ENCODE measurements at places on chromosomes 11 and 22. TPM values are rescaled to one million over a fixed set of nuclear protein-coding genes. Genes with fewer than 3 reads are reported as not detected.
A peak's percentile ranks its signal among the peaks of the same experiment; 100 is the strongest.

DNA sequence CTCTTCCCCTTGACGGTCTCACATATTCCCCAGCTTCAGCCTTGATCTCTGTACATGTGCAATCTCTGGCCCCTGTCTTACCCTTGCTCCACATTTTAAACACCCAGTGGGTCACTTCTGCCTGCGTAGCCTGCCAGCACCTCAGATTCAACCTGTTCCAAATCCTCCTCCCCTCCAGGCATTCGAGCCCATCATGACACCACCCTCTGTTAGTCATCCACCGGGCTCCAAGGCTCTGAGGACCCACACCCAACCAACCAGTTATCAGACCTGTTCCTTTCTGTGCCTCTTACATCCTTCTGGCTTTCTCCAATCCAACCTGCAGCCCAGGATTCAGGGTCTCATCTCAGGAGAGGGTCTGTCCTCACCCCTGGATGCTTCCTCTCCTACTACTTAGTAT is 119.8 kb upstream of the TBCEL start:
- H3K27me3 ChIP-seq, result peaks cover 10% of the 10 kb centered on the region
- no peak for DNase-seq
- H3K36me3 ChIP-seq, result no peaks in the 10 kb centered on the region
- no peak overlapping the region for H3K4me3 ChIP-seq
- no peak overlapping the region for H3K27ac ChIP-seq

GPHA2 gene
- 0.33 TPM for total RNA-seq

DNA sequence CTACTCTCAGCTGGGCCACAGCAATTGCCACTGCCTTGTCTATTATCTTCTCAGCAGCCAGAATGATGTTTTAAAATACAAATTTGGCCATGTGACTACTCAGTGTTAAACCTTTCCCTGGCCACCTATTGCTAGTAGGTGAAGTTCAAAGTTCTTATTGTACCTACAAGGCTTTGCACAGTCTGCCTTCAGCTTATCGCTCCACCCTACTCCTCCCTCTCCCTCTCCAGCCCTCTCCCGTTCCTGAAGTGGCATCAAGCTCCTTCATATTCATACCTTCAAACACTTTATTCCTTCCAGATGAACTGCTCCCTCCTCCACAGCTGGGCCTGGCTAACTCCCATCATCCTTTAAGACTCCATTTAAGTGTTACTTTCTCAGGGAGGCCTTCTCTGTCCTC is 37.3 kb downstream of the OR10A6 start:
- H3K4me3 ChIP-seq, result no peak overlapping the region
- H3K36me3 ChIP-seq, result no peaks in the 10 kb centered on the region
- H3K27me3 ChIP-seq, result peaks cover 5% of the 10 kb centered on the region
- DNase-seq, result no peak
- H3K4me1 ChIP-seq, result peaks cover 21% of the 10 kb centered on the region

DNA sequence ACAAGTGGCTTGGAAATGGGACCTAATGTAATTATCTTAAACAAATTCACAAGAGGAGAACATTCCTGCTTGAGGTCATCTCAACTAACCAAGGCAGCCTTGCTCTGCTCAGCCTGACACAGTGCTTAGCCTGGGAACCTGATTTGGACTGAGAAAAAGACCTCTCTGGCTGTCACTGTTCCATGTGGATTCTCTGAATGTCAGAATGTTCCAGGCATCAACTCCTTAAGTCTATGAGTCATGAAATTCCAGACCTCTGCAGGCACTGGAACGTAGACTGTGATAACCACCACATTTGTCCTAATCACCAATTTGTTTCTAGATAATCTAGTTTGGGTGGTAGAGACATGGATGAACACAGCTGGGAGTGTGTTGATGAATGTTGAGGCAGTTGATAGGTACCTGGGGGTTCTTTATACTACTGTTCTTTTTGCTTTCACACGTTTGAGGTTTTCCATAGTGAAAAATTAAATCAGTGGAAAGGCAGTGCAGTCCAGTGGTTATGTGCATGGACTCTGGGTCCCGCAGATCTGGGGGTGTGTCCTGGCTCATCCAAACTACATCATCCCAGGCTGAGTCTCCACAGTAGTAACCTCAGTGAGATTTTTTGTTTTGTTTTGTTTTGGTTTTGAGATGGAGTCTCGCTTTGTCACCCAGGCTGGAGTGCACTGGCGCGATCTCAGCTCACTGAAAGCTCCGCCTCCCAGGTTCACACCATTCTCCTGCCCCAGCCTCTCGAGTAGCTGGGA is 269.6 kb downstream of the MN1 start:
- H3K4me3 ChIP-seq, result no peak overlapping the region
- H3K36me3 ChIP-seq, result no peaks in the 10 kb centered on the region
- DNase-seq, result no peak

DNA sequence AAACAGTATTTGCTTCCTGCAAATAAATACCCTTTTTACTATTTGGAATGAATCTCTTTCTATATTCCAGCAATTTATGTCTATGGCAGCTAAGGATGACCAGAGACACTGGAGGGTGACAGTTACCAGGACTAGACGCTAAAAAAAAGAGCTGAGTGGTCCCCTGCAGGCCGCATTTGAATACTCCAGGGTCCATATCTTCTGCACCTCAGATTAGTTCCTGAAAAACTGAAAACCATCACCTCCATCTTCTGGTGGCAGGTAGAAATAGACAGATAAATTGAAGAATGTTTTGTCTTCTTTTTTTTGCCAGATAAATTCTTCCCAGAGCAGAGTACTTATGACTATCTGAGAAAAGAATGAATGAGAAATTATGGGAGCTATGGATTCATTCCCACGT is 145.6 kb downstream of the CSNK2A3 start:
- no peak for DNase-seq
- peaks cover 13% of the 10 kb centered on the region for H3K27me3 ChIP-seq
- H3K36me3 ChIP-seq, result no peaks in the 10 kb centered on the region
- no peak overlapping the region for H3K27ac ChIP-seq
- no peaks in the 10 kb centered on the region for H3K4me1 ChIP-seq

SLC1A2 gene
- not detected for total RNA-seq

MUC5B gene
- total RNA-seq, result not detected

TMEM151A gene
- not detected for total RNA-seq

DNA sequence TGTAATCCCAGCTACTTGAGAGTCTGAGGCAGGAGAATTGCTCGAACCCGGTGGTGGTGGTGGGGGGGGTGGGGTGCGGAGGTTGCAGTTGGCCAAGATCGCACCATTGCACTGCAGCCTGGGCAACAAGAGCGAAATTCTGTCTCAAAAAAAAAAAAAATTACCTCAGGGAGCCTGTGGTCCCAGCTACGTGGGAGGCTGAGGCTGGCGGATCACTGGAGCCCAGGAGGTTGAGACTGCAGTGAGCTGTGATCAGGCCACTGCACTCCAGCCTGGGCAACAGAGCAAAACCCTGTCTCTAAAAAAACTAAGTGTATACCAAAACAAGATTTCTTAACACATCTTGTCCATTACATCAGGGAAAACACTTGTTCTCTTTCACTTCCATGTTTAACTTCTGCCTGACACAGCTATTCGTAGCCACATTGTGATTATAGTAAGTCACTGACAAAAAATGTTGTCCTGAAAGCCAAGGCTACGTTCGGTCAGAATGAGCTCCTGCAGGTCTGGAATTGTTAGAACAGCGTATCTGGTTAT is 1.4 kb downstream of the TMEM80 start:
- H3K4me1 ChIP-seq, result peaks cover 42% of the 10 kb centered on the region
- no peaks in the 10 kb centered on the region for H3K27me3 ChIP-seq
- no peak for DNase-seq
- H3K27ac ChIP-seq, result peak overlapping the region; percentile 94

PAMR1 gene
- total RNA-seq, result not detected

SERHL2 gene
- total RNA-seq, result 0.91 TPM

- no peaks in the 10 kb centered on the region for H3K4me1 ChIP-seq
- no peak for DNase-seq
- H3K27ac ChIP-seq, result no peak overlapping the region
Measured at GRCh38 chr11:116193321-116194131, 579.3 kb downstream of the BUD13 start.

DNA sequence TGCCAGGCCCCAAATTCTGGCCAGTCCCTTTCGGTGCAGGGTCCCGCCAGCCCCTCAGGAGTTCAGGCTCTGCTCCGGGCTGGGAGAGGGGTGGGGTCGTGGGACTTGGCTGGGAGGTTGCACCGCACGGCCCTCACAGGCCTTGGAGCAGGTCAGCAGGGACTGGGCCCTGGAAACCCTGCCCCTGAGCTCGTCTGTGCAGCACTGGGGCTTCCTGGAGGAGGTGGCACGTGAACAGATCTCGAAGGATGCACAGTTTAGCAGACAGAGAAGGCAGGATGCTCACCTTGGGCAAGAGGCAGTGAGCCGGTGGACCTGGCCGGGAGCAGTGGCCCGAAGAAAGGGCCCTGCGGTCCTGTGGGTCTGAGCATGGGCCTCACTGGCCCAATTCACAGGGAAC is 70.0 kb downstream of the WNT7B start:
- no peaks in the 10 kb centered on the region for H3K36me3 ChIP-seq
- no peak for DNase-seq
- H3K27ac ChIP-seq, result no peak overlapping the region
- H3K4me3 ChIP-seq, result no peak overlapping the region

- H3K27ac ChIP-seq, result peak overlapping the region; percentile 26
- H3K27me3 ChIP-seq, result no peaks in the 10 kb centered on the region
Measured at GRCh38 chr11:83039566-83039965, 32.1 kb downstream of the RAB30 start.

- no peaks in the 10 kb centered on the region for H3K4me1 ChIP-seq
- H3K27me3 ChIP-seq, result peaks cover 6% of the 10 kb centered on the region
- H3K27ac ChIP-seq, result no peak overlapping the region
- no peak for DNase-seq
- no peaks in the 10 kb centered on the region for H3K36me3 ChIP-seq
Measured at GRCh38 chr11:11211888-11212287, 141.2 kb downstream of the CSNK2A3 start.

All from activated B cell treated with CpG ODN at 0.5 μM for 24 hours (primary cell).